Esophagus squamous epithelium (tissue), 5 donors: ENCODE measurements at places on chromosomes 6 and 20.

DNA sequence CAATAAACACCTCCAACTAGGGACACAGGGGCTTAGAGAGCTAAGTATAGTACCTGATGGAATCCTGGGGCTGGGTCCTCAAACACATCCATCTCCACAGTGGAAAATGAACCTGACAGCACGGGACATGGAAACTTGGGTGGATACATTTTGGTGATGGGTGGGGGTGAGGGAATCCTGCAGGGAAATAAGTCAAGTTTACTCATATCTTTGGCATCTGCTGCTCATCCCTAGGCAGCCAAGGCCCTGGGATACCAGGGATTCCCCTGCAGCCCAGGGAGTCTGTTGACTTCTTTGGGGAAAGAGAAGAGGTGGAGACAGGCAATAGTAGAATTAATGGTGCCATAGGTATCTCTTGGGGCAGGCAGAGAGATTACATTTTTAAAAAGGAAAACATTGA, 6.6 kb downstream of the APOBEC2 start:
- DNase-seq = no peak

DNA sequence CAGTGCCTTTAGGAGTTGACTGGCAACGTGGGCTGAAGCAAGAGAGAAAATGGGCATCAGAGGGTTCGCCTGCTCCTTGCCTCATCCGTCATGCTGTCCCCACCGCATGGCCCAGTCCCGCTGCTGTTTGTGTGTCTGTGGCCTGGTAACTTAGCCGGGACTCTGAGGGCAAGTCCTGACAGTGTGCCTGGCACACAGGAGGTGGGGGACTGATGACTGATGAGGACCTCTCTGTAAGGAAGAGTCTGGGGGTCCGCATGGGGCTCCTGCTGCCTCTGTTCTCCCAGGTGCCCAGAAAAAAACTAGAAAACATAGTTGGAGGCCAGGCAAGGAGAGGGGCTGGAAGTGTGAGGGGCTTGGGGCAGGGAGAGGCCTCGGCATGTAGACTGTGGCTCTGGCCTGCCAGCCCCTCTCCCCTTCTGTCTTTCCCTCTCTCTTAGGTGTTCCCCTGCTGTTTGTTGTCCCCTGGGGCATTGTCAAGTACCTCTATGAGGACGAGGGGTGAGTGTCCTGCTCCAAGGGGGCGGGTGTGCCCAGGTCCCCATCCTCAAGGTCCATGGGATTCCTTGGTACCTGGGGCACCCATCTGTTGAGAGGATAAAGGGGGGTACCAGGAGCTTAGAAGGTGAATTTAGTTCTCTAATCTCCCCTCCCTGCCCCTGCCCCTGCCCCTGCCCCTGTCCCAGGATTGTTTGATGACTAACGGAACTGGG, 29.5 kb downstream of the GLP1R start:
- no peak for DNase-seq

GRCh38 chr6:24890471-24890870, 45.3 kb downstream of the RIPOR2 start:
- DNase-seq = no peak

- DNase-seq = no peak
These were observed 7.1 kb downstream of the TDP2 start for GRCh38 chr6:24659561-24659960.

GRCh38 chr6:150250826-150251225, 108.0 kb downstream of the PPP1R14C start:
- no peak for DNase-seq

DNA sequence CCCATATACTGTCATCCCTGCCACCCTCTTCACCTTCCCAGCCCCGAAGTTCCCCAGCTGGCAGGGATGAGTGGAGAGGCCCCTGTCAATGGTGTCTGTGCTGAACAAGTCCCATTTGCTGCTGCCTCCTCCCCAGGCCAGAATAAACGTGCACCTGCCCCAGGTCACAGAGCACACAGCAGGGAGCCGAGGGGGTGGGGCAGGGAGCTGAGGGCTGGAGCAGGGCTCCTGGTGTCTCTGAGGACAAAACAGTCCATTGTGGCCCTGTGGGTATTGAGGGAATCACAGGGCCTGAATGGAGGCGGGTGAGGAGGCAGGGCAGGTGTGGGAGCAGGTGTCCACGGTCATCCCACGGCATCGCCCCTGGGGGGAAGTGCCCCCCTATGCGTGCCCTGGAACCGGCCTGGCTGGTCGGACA, 55.8 kb downstream of the SNAI1 start:
- no peak for DNase-seq

GRCh38 chr20:36497856-36498255, 43.5 kb upstream of the MYL9 start:
- no peak for DNase-seq

DNA sequence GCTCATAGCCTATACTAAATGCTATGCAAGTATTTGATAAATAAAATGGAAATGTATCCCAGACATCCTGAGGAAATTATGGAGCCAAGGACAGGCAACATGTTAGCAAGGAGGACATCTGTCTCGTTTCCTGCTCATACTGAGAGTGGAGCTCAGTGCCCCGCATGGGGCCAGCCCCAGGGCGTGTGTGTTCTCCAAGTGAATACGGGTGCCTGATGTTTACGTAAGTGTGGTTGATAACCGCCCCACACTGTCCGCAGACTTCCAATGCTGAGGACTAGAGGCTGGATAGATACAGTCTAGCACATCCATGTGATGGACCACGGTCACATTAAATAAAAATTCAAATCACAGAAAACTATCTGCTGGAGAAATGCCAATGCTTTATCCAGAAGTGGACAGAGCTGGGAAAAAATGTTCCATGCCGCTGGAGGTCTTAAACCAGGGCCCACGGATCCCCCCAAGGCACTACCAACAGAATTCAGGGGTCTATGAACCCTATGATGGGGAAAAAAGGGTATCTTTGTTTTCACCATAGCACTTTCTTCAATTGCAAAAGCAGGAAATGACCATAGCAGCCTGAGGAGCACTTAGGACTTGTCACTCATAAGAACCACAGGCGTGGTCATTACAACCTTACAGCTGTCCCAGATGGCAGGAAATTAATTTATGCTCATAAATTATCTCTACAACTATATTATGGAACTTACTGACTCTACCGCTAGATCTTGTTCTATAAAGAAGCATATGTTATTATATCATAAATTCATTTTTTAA, 24.9 kb downstream of the TGM2 start:
- DNase-seq = no peak

GRCh38 chr6:95596021-95596420, 18.7 kb downstream of the MANEA start:
- DNase-seq = no peak

DNA sequence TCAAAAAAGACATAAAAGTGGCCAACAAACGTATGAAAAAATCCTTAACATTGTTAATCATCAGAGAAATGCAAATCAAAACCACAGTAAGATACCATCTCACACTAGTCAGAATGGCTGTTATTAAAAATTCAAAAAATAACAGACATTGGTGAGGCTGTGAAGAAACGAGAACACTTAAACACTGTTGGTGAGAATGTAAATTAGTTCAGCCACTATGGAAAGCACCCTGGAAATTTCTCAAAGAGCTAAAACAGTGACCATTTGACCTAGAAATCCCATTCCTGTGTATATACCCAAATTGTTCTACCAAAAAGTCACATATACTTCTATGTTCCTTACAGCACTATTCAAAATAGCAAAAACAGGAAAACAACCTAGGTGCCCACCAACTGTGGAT, 24.9 kb upstream of the NT5E start:
- no peak for DNase-seq

DNA sequence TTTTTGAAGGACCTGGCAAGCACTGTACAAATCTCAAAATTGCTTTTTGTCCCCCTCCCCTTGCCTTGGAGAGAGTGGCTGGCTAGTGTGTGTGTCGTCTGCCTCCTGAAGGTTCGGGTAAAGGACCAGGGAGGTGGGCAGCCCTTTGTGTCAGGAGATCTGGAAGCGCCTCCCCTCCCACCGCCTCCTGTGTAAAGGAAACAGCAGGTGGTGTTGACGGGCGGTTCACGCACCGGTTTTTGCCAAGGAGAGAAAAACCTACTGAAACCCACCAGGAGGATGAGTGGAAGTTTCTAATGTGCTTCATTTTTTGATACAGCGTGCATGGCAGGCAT, 1.2 kb downstream of the ENTPD6 start:
- no peak for DNase-seq

GRCh38 chr6:71194724-71195123, 93.9 kb upstream of the OGFRL1 start:
- DNase-seq = no peak

DNA sequence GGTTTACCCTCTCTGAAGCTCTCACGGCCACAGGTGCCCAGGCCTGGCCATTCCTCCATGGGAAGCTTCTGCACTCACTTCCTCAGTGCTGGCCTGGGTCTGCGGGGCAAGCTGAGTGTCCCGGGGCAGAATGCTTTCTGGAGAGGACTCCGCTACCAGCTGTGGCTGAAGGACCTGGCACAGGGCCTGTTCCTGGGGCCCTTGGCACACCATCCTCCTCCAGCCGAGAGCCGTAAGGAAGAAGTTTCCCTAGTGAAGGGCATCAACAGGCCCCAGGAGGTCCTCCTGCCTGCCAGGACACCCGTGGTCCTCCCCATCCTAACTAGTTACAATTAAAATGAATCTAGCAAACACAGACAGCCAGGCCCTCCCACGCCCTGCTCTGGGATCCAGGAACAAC, 14.0 kb upstream of the KCNK15 start:
- no peak for DNase-seq

DNA sequence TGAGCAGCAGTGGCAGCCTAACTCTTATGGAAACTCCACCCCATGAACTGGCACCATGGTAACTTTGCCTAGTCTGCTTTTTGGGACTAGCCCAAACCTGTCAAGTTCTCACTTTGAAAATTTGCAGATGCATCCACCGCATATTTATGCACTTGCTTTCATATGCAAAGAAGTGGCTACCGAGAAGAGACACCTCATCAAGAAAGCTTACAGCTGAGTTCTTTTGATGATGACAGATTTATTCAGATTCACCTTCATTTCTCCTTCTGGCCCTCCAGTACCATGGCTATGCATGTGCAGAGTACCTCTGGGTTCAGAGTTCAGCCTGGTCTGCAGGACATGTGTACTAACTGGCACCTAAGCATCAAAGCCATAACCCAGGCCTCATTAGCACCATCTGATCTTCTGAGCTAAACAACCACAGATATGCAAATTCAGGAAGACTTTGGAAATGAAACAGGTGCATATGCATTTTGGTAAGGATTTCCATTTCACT, 154.3 kb upstream of the TENT5A start:
- no peak for DNase-seq

GRCh38 chr6:138374815-138375214, 2.9 kb upstream of the SMIM28 start:
- no peak for DNase-seq

- DNase-seq = no peak
These were observed 87.5 kb downstream of the FOXO3 start for GRCh38 chr6:108648191-108648590.

- no peak for DNase-seq
These were observed 30.7 kb upstream of the MRGBP start for GRCh38 chr20:62765432-62766070.

GRCh38 chr20:49668181-49668877, 45.3 kb downstream of the B4GALT5 start:
- DNase-seq = no peak

DNA sequence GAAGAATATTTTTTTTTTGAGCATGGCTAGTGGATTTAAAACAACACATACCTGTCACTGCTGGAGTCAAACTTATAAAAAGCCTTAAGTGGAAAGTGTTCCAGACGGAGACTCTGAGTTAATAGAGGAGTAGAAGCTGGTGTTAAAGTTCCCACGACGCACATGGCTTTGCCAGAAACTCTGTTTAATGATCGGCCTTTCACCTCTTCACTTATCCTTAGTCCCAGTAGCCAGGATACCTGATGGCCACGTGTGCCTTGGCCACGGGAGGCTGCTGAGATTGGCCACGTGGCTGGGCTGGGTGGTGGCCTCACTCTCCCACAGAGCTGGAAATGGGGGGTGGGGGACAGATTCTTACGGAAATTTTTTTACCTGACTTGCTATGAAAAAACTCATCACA, 333.1 kb downstream of the ZFAND3 start:
- DNase-seq = no peak

DNA sequence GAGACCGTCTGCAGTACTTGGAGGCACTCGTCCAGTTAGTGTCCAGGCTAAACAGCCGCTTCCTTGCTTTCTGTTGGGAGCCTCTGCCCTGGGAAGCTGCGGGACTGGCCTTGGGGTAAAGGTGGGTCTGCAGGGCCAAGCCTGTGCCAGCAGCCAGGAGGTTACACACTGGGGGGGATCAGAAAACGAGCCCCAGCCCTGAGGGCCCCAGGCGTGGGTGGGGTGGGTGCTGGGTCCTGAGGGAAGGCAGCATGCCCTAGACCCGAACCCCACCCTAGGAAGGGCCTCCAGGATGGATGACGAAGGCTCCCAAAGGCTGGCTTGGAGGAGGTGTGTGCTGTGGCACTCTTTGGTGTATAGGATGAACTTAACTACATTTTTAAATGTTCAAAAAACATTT, 335.2 kb downstream of the ZFAND3 start:
- DNase-seq = no peak

GRCh38 chr6:150691463-150691862, 91.8 kb downstream of the PLEKHG1 start:
- no peak for DNase-seq

- DNase-seq = no peak
These were observed 12.6 kb downstream of the MAP3K5 start for GRCh38 chr6:136779682-136780081.

GRCh38 chr6:21931641-21932335, 338.2 kb downstream of the SOX4 start:
- no peak for DNase-seq

GRCh38 chr20:40760399-40760798, 71.4 kb upstream of the MAFB start:
- no peak for DNase-seq

- DNase-seq = no peak
These were observed 667.5 kb downstream of the UTRN start for GRCh38 chr6:144952456-144953240.

- no peak for DNase-seq
These were observed 134.9 kb downstream of the THEMIS start for GRCh38 chr6:127765949-127766348.

DNA sequence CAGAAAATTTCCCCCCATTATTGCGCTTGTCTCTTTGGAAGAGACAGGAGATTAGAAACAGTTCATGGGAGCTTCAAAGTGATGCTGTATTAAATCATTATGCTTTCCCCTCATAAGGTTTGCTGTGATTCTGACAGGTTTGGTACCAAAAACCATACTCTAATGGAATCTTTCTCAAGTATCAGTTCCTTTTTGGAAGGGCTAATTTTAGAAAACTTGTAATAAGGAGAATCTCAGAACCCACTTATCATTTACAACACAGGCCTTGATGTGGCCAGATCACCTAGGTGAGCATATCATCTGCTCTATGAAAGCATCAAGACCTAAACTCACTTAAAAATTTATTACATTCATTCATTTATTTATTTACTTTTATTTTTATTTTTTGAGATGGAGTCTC, 51.2 kb downstream of the TP53INP2 start:
- no peak for DNase-seq

GRCh38 chr6:7901056-7901455, 9.5 kb downstream of the TXNDC5 start:
- no peak for DNase-seq
